Aorta (tissue), 5 donors: ENCODE measurements at places on chromosomes 16 and 17. TPM values are rescaled to one million over a fixed set of nuclear protein-coding genes. Genes with fewer than 3 reads are reported as not detected.

The BAIAP3 gene
- total RNA-seq: 1.2 TPM

The ERBB2 gene
- total RNA-seq: 73.0 TPM

GRCh38 chr17:46818316-46818928, at the start of gene WNT3:
Gene WNT3 (minus strand): TSS chr17:46818692. CDS start chr17:46818597, 95 bp downstream.
- H3K4me3 ChIP-seq: no peak within 1 kb of the TSS
- no peaks in the 10 kb centered on the region for H3K4me1 ChIP-seq
- DNase-seq: no peak
- H3K36me3 ChIP-seq: no peaks in the 10 kb centered on the region
- H3K27me3 ChIP-seq: peaks cover 3% of the 10 kb centered on the region
- H3K27ac ChIP-seq: no peak within 1 kb of the TSS

GRCh38 chr16:13959626-13960025, 39.7 kb downstream of the ERCC4 start:
- no peaks in the 10 kb centered on the region for H3K36me3 ChIP-seq
- H3K4me1 ChIP-seq: no peaks in the 10 kb centered on the region
- H3K27ac ChIP-seq: no peak overlapping the region
- no peaks in the 10 kb centered on the region for H3K27me3 ChIP-seq
- DNase-seq: no peak
